ENCODE measurements at places on chromosomes 4 and X. TPM values are rescaled to one million over a fixed set of nuclear protein-coding genes. Genes with fewer than 3 reads are reported as not detected.

Gene NAP1L3
- 3.6 TPM for total RNA-seq

Gene CXCL6
- total RNA-seq = 1.5 TPM

- peak; percentile 40 for DNase-seq
Measured at GRCh38 chr4:143667461-143667860, 33.0 kb downstream of the FREM3 start.

Gene AR
- 9.4 TPM for total RNA-seq

DNA sequence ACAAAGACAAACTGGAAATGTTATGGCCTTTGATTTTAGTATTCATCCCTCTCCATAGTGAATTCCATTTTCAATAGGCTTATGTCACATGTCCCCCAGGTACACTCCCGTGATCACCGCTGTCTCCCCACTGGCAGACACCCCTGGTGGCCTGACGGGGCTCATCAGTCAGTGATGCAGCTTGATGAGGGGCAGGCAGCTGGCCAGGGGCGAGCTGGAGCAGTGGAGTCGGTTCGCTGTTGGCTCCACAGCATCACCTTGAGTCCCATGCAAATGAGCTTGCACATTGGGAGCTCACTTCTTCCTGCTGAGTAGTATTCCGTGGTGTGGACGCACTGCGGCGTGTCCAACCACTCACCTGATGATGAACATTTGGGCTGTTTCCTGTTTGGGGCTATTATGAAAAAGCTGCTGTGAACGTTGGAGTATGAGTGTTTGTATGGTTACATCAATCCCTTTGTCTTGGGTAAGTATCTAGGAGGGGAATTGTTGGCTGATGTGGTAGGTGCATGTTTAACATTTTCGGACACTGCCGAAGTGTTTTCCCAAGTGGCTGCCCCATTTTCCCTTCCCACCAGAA, 5.2 kb downstream of the TREX2 start:
- DNase-seq = no peak

Gene AKAP14
- total RNA-seq = not detected

Gene ASB12
- 0.63 TPM for total RNA-seq

Gene GJB1
- not detected for total RNA-seq

DNA sequence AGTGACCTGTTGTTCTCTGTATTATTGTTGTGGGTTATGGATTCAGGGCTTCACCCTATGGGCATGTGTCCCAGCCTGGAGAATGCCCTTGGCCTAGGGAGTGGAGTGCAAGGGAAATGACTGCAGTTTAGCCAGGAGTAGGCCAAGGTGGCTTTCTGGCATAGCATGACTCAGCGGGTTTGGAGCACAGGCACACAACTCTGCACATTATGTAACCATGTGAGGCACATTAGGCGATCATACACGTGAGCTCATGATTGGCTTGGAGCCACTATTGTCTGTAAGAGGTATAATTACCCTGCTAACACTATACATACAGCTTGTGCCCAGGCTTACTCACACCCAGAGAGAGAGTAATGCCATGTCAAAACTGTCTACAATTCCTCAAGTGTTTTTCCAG, 35.1 kb upstream of the TACR3 start:
- no peak for DNase-seq

GRCh38 chrX:104522386-104522785, 43.6 kb upstream of the IL1RAPL2 start:
- no peak for DNase-seq

- no peak for DNase-seq
Measured at GRCh38 chrX:128975745-128976144, 547.5 kb downstream of the SMARCA1 start.

- no peak for DNase-seq
Measured at GRCh38 chr4:186148336-186148975, 42.9 kb upstream of the CYP4V2 start.

DNA sequence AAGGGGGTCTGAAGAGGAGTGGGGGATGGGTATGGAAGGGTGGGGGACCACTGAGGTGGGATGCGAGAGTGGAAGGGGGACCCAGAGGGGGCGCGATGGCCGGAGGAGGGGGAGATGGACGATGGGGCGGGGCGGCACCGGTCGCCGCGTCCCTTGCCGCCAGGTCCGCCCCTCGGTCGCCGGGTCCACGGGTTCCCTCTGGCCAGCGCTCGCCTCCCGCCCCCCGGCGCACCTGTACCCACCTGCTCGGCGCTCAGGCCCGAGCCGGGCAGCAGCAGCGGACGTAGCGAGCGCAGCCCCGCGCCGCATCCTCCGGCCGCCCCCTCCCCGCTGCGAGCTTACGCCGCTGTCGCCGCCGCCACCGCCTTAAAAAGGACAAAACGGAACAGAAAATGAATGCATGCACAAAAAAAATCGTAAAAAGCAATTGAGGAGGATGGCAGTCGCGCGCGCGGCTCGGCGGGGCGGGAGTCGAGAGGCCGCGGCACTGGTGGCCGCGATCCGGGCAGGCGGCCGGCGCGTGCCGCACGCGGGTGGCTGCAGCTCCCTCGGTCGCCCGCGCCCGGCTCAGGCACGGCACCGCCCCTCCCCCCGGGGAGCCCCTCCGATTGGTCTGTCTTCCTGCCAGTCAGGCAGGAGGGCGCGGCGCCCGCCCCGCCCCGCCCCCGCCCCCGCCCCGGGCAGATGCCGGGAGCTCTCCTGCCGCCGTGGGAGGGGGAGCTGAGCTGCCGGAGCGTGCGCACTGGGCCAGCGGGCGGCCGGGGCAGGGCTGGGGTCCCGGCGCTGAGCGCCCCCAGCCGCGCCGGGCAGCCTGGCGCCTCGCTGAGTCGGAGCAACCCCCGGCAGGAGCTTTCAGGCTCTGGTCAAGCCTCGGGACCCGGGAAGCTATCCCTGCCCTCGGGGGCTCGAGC, at the start of gene JAKMIP1:
JAKMIP1 (minus strand) TSS at position 539 of the 911 bp plus-strand sequence. CDS start 87,699 bp downstream, outside the sequence.
- DNase-seq = peak; percentile 70

DNA sequence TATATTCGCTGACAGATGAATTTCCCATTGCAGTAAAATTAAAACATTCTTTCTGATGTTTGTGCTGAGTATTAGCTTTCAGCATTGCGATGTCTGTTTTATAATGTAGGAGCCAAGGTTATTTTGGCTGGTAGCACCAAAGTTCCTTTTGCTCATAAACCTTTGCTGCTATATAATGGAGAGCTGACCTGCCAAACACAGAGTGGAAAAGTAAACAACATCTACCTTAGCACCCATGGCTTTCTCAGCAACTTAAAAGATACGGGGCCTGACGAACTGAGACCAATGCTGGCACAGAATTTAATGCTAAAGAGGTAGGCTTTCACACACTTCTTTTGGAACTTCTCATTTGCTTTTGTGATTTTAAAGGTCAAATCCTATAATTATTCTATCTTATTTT, 46.0 kb downstream of the WDR19 start:
- DNase-seq = no peak

Gene UGT2B7
- total RNA-seq = not detected

- DNase-seq = peak; percentile 14
Measured at GRCh38 chr4:8763966-8764901, 107.4 kb downstream of the HMX1 start.

- no peak for DNase-seq
Measured at GRCh38 chrX:40644176-40644575, 3.2 kb downstream of the CXorf38 start.

- DNase-seq = no peak
Measured at GRCh38 chr4:77538144-77538543, 67.5 kb upstream of the CXCL13 start.

DNA sequence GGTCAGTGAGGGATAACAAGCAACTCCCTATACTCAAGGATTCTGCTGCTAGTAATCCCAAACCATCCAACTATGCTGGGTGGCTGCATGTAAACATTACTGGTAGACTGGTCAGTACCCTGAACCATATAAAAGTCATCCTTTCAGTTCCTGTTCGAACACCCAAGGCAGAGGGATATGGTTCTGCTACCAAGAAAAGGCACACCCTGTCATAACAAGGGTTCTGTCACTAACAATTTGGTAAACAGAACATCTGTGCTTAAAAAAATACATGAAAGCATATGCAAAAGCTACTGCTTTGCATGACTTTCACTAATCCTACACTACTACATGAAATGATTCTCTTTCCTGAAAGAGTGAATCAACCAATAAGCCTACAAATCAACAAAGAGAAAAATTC, 76.8 kb upstream of the MCF2 start:
- no peak for DNase-seq

Gene BTK
- 3.5 TPM for total RNA-seq

- no peak for DNase-seq
Measured at GRCh38 chrX:40166582-40166981, 68.8 kb upstream of the BCOR start.

DNA sequence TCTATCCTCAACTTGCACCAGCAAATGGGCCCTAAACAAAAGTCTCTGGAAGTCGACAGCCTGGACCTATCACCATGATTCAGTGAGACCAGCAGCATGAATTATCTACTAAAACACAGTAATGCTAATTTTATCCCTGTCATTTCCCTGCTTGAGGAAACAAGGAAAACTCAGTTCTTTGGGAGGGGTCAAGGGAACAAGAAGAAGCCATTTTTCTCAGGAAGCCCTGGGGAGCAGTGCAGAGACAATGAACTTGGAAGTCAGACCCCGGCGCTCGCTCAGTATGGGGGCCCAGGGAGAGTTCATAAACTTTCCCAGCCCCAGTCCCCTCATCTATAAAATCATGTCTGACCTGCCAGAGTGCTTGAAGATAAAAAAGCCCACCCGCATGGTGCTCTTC, 50.4 kb downstream of the DCTD start:
- no peak for DNase-seq

Gene STEEP1
- 17.8 TPM for total RNA-seq

DNA sequence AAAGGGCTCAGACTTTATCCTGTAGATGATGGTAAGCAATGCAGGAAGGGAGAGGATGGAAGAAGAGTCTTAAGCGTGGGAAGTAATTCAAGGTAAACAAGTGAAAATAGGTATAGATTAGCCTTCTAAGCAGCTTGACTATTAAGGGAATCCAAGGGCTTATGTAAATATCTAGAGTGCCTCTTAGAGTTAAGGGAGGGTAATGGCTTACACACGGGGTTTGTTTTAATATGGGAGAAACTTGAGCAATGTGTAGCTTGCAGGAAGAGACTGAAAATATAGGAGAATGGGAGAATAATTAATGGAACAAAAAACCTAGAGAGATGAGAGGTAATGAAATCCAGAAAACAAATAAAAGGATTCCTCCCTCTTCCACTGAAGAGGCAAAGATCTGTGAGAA, 12.8 kb upstream of the SAP30 start:
- no peak for DNase-seq

- DNase-seq = peak; percentile 40
Measured at GRCh38 chrX:119008110-119008744, 33.8 kb downstream of the LONRF3 start.

DNA sequence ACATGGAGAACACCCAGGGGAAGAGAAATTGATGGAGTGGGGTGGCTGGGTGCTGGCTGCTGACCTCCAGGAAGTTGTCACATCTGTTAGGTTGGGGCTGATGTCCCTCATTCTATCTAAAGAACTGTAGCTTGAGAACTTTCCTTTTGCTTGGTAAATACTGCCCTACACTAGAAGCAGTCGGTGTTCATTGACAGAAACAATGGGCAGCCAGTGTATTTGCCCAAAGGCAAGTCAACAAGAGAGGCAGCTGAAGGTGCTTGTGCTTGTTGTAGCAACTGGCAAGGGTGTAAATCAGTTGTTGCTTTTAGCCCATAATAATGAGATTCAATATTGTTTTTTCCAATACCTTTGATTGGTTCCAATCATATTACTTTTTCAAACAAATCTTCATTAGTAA, 956 bp downstream of the TMEM154 start:
- no peak for DNase-seq

DNA sequence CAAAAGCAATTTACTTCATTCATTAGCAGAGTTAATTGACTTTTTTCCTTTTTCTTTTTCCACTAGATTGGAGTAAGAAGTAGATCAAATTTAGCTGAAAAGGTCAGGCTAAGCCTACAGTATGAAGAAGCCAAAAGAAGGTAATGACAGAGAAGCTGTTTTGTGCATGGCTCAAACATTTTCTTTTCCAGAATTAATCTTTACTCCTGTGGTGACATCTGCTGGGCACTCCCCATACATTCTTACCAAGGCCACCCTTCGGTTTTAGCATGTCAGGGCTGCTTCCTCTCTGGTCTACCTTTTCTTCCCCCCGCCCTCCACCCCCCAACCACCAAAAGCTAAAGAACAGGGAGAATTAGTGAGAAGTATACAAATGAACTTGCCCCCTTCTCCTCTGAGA, 70.2 kb downstream of the CLDN22 start:
- DNase-seq = no peak

- no peak for DNase-seq
Measured at GRCh38 chr4:171583790-171584189, 229.4 kb upstream of the GALNTL6 start.

GRCh38 chr4:88981556-88981955, 75.4 kb downstream of the FAM13A start:
- no peak for DNase-seq

Data from left cardiac atrium (tissue), 4 donors.